ENCODE measurements at places on chromosomes 7 and 10. TPM values are rescaled to one million over a fixed set of nuclear protein-coding genes. Genes with fewer than 3 reads are reported as not detected.
A peak's percentile ranks its signal among the peaks of the same experiment; 100 is the strongest.

DNA sequence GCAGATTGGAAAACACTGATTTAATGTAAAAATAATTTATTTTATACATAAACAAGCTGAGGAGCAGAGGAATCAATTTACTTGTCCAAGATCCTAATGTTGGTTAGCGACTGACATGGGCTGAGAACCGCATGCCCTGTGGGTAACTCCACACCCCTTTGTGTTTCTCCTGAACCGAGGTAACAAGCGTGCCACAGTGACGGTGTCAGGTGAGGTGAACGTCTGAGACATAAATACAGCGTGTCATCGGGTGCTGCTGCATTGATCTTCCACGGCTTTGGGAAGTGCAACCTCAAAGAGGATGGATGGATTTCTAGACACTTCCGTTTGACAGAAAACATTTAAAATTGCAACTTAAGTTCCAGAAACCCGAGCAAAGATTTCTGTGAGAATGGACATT, 386.8 kb upstream of the ADARB2 start:
- no peak overlapping the region for H3K4me3 ChIP-seq
- DNase-seq = no peak
- no peaks in the 10 kb centered on the region for H3K4me1 ChIP-seq
- no peaks in the 10 kb centered on the region for H3K36me3 ChIP-seq

GRCh38 chr10:12518024-12518423, 168.7 kb downstream of the CAMK1D start:
- H3K4me1 ChIP-seq = no peaks in the 10 kb centered on the region
- no peak overlapping the region for H3K4me3 ChIP-seq
- peak; percentile 3 for DNase-seq

- H3K36me3 ChIP-seq = no peaks in the 10 kb centered on the region
- DNase-seq = no peak
- H3K4me3 ChIP-seq = no peak overlapping the region
- peaks cover 99% of the 10 kb centered on the region for H3K27me3 ChIP-seq
- peaks cover 23% of the 10 kb centered on the region for H3K4me1 ChIP-seq
Observed at GRCh38 chr7:19112274-19113001, 5.0 kb downstream of the TWIST1 start.

DNA sequence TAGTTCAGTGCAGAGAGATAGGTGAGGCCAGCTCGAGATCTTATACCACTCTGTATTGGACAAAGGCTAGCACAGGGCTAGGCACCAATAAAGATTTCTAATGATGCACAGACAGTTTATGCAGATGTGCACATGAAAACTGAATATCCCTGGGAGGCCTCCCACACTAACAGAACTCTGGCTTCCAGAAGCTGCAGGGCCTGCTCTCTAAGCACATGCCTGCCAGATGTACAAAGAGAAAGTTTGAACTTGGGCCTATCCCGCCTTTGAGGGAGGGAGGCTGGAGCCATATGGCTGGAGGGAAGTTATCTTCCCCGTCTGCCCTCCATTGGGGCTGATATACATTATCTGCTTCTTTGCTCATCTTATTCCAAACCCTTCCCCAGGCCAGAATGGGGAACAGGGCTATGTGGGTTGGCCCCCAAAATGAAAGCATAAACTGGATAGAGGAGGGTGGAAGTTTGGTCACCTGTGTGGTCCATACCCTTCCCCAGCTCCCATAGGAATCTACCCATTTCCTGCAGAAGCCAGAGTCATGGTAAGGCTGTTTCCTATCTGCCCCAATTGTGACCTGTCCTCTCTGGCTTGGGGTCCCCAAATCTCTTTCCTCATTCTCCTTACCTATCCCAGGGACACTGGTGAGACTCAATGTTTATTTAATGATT, 3.8 kb downstream of the KAZALD1 start:
- H3K4me1 ChIP-seq = peaks cover 4% of the 10 kb centered on the region
- H3K4me3 ChIP-seq = no peak overlapping the region
- DNase-seq = no peak

Gene TACC2
- 48.5 TPM for total RNA-seq

Gene PRRT4
- total RNA-seq = 0.34 TPM

All from H1 (cell line).